ENCODE measurements at places on chromosomes 16 and 17.

DNA sequence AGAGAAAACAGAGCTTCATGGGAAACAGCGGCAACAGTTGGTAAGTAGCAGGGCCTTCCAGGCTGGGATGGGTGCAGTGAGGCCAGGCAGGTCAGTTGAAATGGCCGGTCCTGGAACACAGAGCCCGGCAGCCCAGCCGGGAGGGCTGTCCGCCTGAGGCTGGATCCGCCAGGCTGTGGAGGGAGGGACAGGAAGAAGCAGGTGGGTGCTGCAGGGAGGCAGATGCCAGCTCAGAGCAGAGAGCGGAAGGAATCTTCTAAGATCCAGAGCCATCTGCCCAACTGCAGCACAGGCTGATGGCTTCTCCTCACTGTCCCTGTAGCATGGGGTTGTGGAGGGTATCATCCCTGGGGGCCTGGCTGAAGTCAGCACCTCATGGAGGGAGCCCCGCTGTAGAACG, 599 bp downstream of the RNF112 start:
- peak; percentile 79 for DNase-seq

DNA sequence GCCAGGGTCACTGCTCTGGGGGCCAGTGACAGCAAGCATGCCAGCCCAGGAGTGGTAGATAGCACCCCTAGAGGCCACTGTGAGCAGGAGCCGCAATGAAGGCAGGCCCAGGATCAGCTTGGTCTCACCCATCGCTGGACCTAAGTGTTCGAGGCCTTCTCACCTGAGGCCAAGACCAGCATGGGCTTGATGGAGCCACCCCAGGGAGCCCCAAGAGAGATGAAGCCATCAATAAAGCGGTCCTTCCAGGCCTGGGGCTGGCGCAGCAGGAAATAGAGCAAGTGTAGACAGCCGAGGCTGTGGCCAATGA, 1.8 kb downstream of the LCAT start:
- DNase-seq = peak; percentile 58

- DNase-seq = no peak
Observed at GRCh38 chr17:79441356-79442160, 169.3 kb downstream of the RBFOX3 start.

DNA sequence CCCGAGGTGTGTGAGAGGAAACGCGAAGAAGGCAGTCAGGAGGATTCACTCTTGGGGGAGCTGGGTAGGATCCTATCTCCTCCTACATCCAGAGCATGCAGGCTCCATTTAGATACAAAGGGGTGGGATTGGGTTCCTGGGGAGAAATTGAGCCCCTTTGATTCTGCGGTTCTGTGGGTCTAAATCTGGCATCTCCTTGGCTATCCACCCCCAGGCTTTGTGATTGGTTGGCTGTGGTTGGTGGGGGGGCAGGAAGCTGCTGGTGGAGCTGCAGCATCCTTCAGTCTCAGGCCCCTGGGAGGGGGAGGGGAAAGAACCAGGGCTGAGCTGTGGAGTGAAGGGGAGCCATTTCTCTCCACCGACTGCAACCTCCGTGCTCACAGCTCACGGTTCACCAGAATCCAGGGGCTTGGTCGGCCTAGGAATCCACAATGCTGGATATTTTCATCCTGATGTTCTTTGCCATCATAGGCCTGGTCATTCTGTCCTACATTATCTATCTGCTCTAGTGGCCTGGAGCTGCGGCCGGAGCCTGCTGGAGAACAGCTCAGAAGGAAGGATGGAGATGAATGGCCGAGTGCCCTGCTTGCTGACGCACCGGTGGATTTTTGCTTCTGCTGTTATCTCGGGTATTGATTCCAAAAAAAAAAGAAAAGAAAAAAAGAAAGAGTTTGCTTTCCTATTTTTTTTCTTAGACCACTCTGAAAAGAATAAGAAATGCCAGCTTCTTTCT, at the start of gene LASP1NB:
Gene LASP1NB, plus strand, starts transcription at position 352 of the 733 bp plus-strand sequence.
- no peak for DNase-seq

- no peak for DNase-seq
Observed at GRCh38 chr16:80803339-80804055, 901 bp downstream of the CDYL2 start.

- DNase-seq = no peak
Observed at GRCh38 chr17:55813944-55814343, 63.1 kb downstream of the PCTP start.

DNA sequence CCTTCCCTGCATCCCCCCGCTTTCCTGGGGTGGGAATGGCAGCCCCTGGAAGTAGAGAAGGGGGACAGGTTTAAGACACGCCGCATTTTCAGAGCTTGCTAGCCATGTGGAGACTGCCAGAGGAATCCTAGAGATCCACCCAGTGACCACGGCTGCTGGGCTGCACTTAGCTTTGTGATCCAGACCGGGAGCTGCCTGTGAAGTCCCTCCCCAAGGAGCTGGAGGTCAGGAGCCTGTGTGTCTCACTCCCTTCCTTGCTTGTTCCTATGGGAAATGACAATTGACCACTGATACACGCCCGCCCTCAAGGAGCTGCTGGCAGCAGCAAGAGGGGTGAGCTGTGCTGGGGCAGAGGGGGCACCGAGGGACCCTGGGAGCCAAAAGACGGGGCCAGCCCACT, 73.7 kb downstream of the SREBF1 start:
- no peak for DNase-seq

DNA sequence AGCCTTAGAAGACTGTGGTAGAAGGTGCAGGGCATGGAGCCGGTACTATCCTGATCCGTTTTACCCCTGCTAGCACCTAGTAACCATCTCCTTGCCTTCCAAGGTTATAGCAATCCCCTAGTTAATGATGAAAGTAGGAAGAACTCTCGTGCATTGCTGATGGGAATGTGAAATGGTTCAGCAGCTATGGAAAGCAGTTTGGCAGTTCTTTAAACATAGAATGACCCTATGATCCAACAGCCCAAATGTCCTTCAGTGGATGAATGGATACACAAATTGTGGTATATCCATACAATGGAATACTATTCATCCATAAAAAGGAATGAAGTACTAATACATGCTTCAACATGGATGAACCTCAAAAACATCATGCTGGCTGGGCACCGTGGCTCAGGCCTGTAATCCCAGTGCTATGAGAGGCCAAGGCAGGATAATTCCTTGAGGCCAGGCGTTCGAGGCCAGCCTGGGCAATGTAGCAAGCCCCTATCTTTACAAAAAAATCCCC, 6.2 kb upstream of the SRCIN1 start:
- no peak for DNase-seq

All from WERI-Rb-1 (cell line).